GM23248 (cell line): ENCODE measurements at places on chromosomes 4 and X.

GRCh38 chrX:130247996-130248395, 20.7 kb downstream of the ZNF280C start:
- no peaks in the 10 kb centered on the region for H3K27me3 ChIP-seq
- DNase-seq = no peak
- no peak overlapping the region for H3K4me3 ChIP-seq
- no peaks in the 10 kb centered on the region for H3K36me3 ChIP-seq

DNA sequence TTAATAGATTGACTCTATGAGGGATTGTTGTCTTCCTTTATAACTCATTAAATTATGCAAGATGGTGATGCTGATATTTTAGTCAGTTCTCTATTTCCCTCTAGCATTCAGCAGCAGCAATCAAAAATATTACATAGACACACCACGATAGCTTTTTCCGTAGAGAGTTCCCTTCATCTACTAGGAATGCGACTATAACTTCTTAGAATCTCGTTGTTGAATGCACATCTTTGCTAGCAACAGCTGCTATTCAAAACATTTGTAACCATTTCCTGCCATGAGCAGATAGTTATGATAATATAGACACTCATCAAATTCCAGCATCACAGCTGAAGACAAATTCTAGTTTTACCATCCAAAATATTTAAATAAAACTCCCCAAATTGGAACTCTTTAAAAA, 147.4 kb upstream of the FGF13 start:
- H3K27me3 ChIP-seq = no peaks in the 10 kb centered on the region
- H3K4me3 ChIP-seq = peak overlapping the region; percentile 54
- no peaks in the 10 kb centered on the region for H3K36me3 ChIP-seq
- peak overlapping the region; percentile 93 for H3K27ac ChIP-seq
- H3K4me1 ChIP-seq = peaks cover 36% of the 10 kb centered on the region
- DNase-seq = peak; percentile 65

- H3K36me3 ChIP-seq = no peaks in the 10 kb centered on the region
- H3K4me3 ChIP-seq = no peak overlapping the region
- no peaks in the 10 kb centered on the region for H3K27me3 ChIP-seq
- H3K4me1 ChIP-seq = no peaks in the 10 kb centered on the region
- no peak overlapping the region for H3K27ac ChIP-seq
Observed at GRCh38 chr4:61638591-61638990, 438.5 kb downstream of the ADGRL3 start.

- H3K27me3 ChIP-seq = no peaks in the 10 kb centered on the region; the same call in 1 of the 2 replicates
- no peaks in the 10 kb centered on the region for H3K36me3 ChIP-seq
- peak; percentile 75 for DNase-seq
Observed at GRCh38 chr4:173211838-173212237, 43.2 kb downstream of the GALNT7 start.

- H3K4me1 ChIP-seq = 0 out of 2 replicates have a peak, but pooled peaks cover 9% of the 10 kb centered on the region
- no peak overlapping the region for H3K27ac ChIP-seq
- no peaks in the 10 kb centered on the region for H3K27me3 ChIP-seq
- no peak for DNase-seq
Observed at GRCh38 chrX:1661048-1661921, 46.4 kb downstream of the ASMT start.

GRCh38 chr4:98689507-98690174, 31.2 kb upstream of the TSPAN5 start:
- no peaks in the 10 kb centered on the region for H3K27me3 ChIP-seq
- H3K4me3 ChIP-seq = no peak overlapping the region
- no peaks in the 10 kb centered on the region for H3K36me3 ChIP-seq
- peaks cover 23% of the 10 kb centered on the region for H3K4me1 ChIP-seq

DNA sequence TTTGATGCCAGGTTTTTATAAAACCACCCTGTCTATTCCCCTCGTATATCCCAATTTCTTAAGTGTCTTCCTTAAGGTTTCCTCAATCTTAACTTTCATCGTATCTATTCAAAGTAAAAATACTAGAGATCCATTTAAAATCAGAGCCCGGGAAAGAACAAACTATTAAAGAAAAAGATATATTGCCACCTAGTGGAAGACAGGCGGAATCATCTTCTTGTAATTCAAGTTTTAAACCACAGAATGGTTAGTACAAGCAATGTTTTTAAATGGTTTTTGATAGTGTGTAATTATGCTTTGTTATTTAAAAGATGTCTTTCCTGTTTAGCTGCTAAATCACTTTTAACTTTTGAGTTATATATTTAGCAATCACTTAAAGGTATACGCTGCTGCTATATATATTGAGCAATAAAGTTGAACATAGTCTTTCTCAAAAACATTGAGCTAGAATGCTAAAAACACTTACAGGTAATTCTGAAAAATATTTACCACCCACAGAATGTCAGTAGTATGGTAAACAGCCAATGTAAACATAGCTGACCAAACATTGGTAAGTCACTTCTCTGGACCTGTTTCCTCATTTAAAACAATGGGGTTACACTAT, 18.2 kb downstream of the PRDM8 start:
- peaks cover 16% of the 10 kb centered on the region for H3K4me1 ChIP-seq
- DNase-seq = peak; percentile 73
- H3K36me3 ChIP-seq = no peaks in the 10 kb centered on the region
- H3K27ac ChIP-seq = no peak overlapping the region

DNA sequence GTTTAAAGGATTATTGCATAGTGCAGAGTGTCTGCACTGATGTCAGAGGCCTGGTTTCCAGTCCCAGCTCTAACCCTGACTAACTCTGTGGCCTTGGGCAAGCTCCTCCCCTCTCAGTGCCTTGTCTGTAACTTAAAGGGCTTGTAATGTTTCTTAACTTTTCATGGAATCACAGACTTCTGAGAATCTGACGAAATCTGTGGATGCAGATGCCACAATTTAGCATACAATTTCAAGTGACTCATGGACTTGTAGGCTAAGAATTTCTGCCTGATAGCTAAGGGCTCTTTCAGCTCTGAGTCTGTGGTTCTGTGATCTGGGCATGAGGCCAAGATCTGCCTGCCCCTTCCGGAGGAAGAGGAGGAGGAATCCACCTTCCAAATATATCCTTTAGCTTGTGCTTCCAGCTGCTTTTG, 236.9 kb downstream of the AR start:
- H3K4me3 ChIP-seq = peak overlapping the region; percentile 60
- no peaks in the 10 kb centered on the region for H3K27me3 ChIP-seq
- peaks cover 14% of the 10 kb centered on the region for H3K4me1 ChIP-seq
- H3K36me3 ChIP-seq = no peaks in the 10 kb centered on the region

DNA sequence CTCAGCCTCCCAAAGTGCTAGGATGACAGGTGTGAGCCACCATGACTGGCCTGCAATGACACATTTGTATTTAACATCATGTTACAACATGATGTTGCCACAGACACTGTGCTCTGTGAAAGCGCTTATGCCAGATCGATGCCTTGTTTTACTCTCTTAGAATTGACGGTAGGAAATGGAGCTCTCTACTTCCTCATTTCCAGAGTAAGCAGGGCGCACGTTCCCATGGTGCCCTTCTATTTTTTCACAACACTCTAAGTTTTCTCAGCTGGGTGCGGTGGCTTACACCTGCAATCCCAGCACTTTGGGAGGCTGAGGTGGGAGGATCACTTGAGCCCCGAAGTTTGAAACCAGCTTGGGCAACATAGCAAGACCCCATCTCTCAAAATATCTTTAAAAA, 60.7 kb upstream of the DHRSX start:
- peaks cover 9% of the 10 kb centered on the region; the same call in 1 of the 2 replicates for H3K27me3 ChIP-seq
- no peak overlapping the region for H3K4me3 ChIP-seq
- DNase-seq = no peak
- H3K27ac ChIP-seq = no peak overlapping the region

- H3K4me1 ChIP-seq = peaks cover 16% of the 10 kb centered on the region
- H3K36me3 ChIP-seq = peaks cover 21% of the 10 kb centered on the region
- H3K27me3 ChIP-seq = no peaks in the 10 kb centered on the region
- DNase-seq = peak; percentile 79
Observed at GRCh38 chrX:12974305-12974795, 560 bp upstream of the TMSB4X start.

DNA sequence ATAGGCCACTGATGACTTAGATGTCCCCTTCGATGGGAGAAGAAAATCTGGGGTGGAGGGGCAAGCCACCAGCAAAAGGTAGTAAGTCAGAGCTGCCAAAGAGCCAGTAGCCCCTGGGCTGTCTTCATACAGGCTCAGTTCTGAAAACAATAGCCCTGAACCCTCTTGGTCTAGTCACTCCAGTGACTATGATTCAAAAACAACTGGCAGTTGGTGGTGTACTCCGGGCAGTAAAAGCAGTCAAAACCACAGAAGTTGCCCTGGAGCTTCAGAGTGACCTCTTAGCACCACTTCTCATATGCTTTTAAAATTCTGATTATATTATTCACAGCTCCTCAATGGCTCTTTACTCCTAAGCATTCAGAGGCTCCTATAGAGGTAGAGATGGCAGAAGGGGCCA, 164.3 kb upstream of the MAMLD1 start:
- H3K4me1 ChIP-seq = peaks cover 31% of the 10 kb centered on the region
- H3K36me3 ChIP-seq = no peaks in the 10 kb centered on the region
- H3K27ac ChIP-seq = no peak overlapping the region
- DNase-seq = peak; percentile 56

DNA sequence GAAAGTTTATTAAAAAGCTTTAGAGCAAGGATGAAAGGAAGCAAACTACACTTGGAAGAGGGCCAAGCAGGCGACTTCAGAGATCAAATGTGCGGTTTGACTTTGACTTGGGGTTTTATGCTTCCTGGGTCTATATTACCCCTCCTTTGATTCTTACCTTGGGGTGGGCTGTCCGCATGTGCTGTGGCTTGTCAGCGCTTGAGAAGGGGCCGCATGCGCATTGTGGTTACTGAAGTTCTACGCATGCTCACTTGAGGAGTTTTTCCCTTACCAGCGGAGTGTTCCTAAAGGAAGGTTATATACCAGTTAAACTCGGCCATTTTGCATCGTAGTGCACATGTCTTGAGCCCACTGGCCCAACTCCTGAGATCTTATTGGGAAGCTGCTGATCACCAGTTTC, 9.9 kb downstream of the ZNF157 start:
- no peak for DNase-seq
- no peaks in the 10 kb centered on the region for H3K36me3 ChIP-seq
- H3K27ac ChIP-seq = no peak overlapping the region
- no peaks in the 10 kb centered on the region for H3K27me3 ChIP-seq
- H3K4me1 ChIP-seq = no peaks in the 10 kb centered on the region

- no peaks in the 10 kb centered on the region for H3K27me3 ChIP-seq
- H3K27ac ChIP-seq = no peak overlapping the region
- no peak overlapping the region for H3K4me3 ChIP-seq
- DNase-seq = peak; percentile 67
- 0 out of 2 replicates have a peak, but pooled peaks cover 4% of the 10 kb centered on the region for H3K4me1 ChIP-seq
Observed at GRCh38 chrX:2374086-2374485, 126.7 kb downstream of the DHRSX start.

- no peak overlapping the region for H3K27ac ChIP-seq
- no peaks in the 10 kb centered on the region for H3K4me1 ChIP-seq
- no peaks in the 10 kb centered on the region for H3K36me3 ChIP-seq
- no peak overlapping the region for H3K4me3 ChIP-seq
Observed at GRCh38 chr4:61427818-61428495, 227.8 kb downstream of the ADGRL3 start.

DNA sequence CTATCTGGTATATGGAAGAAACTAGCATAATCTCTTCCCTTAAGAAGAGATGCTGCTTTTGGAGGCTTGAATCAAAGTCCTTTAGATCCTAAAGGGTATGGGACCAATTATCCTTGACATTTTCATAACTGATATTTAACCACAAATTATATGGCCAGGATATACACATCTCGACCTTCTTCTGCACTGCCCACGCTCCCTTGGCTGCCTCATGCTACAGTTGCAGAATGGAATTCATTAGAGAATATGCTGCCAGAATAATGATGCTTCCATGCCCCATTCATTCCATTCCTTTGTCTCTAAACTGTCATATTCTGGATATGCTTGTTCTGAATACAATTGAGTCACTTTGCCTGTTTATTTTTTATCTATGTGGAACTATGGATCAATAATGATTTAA, 157.1 kb upstream of the PACRGL start:
- no peaks in the 10 kb centered on the region for H3K27me3 ChIP-seq
- DNase-seq = peak; percentile 55
- no peak overlapping the region for H3K27ac ChIP-seq
- H3K4me3 ChIP-seq = no peak overlapping the region

GRCh38 chr4:8830056-8830455, 41.6 kb downstream of the HMX1 start:
- no peak for DNase-seq
- H3K36me3 ChIP-seq = no peaks in the 10 kb centered on the region
- no peak overlapping the region for H3K4me3 ChIP-seq
- peaks cover 14% of the 10 kb centered on the region for H3K27me3 ChIP-seq
- H3K27ac ChIP-seq = no peak overlapping the region

- H3K27me3 ChIP-seq = peaks cover 26% of the 10 kb centered on the region
- H3K4me3 ChIP-seq = no peak overlapping the region
- H3K36me3 ChIP-seq = no peaks in the 10 kb centered on the region
- peaks cover 22% of the 10 kb centered on the region for H3K4me1 ChIP-seq
- H3K27ac ChIP-seq = no peak overlapping the region
Observed at GRCh38 chr4:13980317-13981310, 353.1 kb upstream of the BOD1L1 start.

- no peaks in the 10 kb centered on the region for H3K27me3 ChIP-seq
- H3K36me3 ChIP-seq = no peaks in the 10 kb centered on the region
- DNase-seq = peak; percentile 91
- H3K4me1 ChIP-seq = peaks cover 14% of the 10 kb centered on the region; the same call in 1 of the 2 replicates
- H3K27ac ChIP-seq = peak within 1 kb of the TSS; percentile 81
Observed at GRCh38 chrX:37349221-37350033, at the start of gene PRRG1. Gene PRRG1 (plus strand): TSS chrX:37349364. CDS start chrX:37406250, 56,886 bp downstream.

DNA sequence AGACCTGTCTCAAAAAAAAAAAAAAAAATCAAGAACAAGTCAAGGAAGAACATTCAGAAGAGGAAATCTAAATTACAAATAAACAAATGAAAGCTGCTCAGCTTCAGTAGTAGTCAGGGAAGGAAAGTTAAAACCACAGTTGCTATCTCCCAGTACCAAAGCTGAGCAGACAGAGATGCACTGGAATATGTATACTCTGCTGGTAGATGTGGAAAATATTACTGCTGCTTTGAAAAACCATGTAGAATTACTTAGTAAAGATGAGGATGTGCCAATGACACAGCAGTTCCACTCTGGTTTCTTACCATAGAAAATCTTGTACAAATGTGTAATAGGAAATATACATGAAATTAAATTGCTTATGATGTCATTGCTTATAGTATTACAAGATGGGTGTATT, 25.1 kb upstream of the PRKX start:
- H3K27ac ChIP-seq = no peak overlapping the region
- DNase-seq = no peak
- H3K4me1 ChIP-seq = no peaks in the 10 kb centered on the region
- no peaks in the 10 kb centered on the region for H3K36me3 ChIP-seq

- H3K36me3 ChIP-seq = no peaks in the 10 kb centered on the region
- no peak overlapping the region for H3K4me3 ChIP-seq
- DNase-seq = no peak
- H3K27me3 ChIP-seq = no peaks in the 10 kb centered on the region
- no peak overlapping the region for H3K27ac ChIP-seq
Observed at GRCh38 chr4:44848466-44848865, 122.1 kb upstream of the GNPDA2 start.

DNA sequence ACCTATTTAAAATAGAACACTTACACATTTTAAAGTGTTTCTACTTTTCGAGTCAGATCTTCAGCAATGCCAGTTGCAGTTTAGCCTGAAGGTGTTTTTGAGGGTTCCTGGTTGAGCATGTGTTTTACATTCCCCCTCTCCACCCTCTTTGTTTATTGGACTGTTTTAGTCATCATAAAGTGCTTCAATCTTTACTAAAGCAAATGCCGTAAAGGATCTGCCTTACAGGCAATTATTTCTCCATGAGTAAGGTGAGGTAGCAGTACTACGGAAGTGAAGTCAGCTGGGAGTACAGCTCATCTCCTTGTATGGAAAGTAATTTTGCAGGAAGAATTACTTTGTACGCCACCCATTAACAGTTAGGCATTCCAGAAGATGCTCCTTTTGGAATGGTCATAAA, 36.9 kb downstream of the PDLIM5 start:
- peaks cover 40% of the 10 kb centered on the region for H3K4me1 ChIP-seq
- H3K27me3 ChIP-seq = no peaks in the 10 kb centered on the region
- peak; percentile 84 for DNase-seq

GRCh38 chr4:55931833-55932232, 16.9 kb upstream of the CEP135 start:
- no peaks in the 10 kb centered on the region; the same call in 1 of the 2 replicates for H3K4me1 ChIP-seq
- H3K27me3 ChIP-seq = no peaks in the 10 kb centered on the region
- H3K27ac ChIP-seq = no peak overlapping the region
